GM04504 (cell line): ENCODE measurements at places on chromosomes 1 and 21.
A peak's percentile ranks its signal among the peaks of the same experiment; 100 is the strongest.

DNA sequence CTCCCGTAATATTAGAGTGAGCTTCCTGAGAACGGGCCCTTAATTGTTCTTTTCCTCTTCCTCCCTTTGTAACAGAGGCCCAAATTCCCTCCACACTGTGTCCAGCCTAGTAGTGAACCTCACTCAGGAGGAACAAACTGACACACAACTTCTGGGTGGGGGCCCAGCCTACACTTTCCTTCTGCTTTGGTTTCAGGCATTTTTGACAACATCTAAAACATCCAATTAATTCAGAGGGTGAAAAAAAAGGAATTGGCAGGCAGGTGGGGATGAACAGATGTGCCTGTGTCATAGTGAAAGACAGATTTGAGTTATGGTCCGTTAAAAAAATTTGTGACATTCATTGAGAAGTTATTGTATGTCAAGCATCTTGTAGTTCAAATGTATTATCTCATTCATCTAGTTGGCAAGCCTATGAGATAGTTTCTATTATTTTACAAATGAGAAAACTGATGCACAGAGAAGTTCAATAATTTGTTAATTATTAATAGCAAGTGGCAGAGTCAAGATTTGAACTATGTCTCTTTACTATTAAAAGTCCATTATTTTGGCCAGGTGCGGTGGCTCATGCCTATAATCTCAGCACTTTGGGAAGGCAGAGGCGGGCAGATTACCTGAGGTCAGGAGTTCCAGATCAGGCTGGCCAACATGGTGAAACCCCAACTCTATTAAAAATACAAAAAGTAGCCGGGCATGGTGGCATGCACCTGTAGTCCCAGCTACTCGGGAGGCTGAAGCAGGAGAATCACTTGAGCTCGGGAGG is 41.6 kb upstream of the LRIG2 start:
- DNase-seq = no peak

DNA sequence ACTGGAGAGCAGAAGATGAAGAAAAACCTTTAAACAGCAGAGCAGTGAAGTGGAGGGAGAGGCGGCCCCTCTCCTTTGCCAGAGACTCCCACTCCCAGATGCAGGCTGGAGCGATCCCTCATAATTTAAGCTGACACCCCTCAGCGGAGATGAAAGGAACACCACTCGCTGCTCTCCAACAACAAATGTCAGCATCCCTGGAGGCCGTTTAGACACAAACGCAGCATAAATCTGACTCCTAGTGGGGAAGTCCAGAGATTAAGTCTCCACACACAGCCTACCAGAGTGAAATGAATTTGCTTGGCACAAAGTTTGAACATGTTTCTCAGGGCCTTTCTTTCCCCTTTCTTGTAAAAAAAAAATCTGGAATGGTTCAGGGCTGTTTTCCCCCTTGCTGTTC is 137.8 kb downstream of the LMX1A start:
- DNase-seq = no peak

GRCh38 chr1:110057963-110058518 is 12.4 kb downstream of the ALX3 start:
- no peak for DNase-seq

DNA sequence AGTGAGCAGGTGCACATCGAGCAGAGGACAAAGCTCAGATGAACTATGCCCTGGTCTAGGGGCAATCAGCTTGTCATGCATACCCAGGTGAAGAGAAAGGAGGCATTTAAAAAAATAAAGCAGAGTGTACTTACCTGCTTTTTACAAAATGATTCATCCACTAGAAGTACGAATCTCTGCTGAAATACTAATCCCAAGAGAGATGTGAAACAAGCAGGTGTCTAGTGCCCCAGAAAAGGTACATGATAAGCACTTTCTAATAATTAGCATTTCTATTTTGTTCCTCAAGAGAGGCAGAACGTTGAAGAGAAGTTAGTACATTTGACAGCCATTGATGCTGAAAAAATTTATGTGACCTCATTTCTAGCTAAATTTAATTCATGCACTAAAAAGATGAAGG is 31.1 kb downstream of the CHODL start:
- DNase-seq = no peak

DNA sequence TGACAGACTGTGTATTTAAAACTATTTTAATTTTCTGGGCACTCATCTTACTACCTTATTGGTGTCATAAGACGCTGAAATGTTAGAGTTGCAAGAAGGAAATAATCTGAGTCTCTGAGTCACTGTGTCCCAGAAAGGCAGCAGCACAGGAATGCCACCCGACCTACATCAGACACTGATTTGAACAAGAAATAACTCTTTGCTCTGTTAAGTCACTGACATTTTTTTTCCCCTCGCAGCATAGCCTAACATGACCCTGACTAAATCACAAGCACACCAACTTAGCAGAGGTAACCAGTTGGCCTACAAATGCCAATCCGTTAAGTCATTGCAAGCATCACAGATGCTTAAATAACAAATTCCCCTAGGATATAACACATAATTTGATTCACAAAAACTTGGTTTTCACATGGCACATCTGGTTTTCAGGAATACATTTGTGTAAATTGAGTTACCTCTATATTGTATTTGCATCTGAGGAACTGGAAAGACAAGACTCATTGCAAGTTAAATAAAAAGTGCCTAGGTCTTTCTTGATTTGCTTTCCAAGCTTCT is 349.1 kb downstream of the SEC16B start:
- no peak for DNase-seq

DNA sequence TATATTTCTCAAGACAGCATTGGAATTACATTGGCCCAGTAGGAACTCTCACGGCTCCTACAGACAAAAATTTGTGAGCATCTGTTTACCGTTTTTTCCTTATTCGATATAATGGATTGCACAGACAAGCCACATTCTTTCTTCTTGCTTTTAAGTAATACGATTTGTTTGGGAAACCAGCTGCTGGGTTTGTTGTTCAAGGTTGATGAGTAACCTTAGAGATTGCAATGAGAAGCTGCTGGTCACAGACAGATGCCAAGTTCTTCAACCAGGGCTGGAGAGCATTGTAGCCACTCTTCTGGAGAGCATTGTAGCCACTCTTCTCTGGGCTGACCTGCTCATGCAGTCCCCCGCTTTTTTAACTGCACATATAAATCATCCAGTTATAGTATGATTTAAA is 1.4 kb upstream of the MIA3 start:
- DNase-seq = peak; percentile 87

DNA sequence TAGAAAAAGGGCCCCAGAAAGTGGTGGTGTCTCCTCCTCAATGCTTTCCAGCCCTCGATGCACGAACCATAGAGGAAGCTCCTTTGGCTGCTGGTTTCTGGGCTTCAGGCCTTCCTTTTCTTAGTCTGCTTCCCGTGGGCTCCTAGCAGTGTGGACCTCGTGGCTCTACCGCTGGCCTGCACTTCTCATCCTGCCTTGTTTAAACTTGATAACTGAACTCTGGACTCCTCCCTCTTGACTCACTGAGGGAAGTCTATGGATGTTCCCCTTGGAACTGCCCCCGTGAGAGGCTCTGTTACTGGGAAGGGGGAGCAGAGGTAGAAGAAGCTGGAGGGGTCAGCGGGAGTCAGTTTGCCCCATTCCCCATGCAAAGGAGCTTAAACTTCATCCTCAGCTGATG is 75.3 kb upstream of the WDR26 start:
- no peak for DNase-seq

DNA sequence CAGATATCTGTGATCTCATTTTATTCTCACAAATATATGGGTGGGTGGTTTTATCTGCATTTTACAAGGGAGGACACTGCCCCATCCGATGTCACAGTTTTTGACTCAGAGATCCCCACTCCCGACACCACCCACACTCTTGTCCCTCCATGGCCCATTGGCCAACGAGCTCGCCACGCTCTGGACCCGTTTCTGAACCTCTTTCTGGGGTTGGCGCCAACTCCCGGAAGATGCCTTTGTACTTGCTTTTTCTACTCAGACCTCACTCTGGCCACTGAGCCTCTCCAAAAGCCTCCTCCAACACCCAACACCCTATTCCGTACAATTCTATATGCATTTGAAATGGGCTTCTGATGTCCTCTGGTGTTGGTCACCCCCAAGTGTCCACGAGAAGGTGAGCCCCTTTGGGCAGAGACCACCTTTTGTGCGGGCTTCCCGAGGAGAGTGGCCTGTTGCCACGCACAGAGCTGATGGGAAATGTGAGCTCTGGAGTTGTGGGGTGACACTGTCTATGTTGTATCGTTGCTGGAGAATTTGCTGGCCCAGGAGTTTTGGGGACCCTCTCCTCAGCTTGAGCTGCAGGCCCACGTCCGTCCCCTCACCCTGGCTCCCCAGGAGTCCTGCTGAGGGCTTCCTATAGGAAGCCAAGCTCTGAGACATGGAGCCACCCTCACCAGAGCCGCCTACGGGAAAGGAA is 366.9 kb upstream of the VAMP3 start:
- DNase-seq = no peak

DNA sequence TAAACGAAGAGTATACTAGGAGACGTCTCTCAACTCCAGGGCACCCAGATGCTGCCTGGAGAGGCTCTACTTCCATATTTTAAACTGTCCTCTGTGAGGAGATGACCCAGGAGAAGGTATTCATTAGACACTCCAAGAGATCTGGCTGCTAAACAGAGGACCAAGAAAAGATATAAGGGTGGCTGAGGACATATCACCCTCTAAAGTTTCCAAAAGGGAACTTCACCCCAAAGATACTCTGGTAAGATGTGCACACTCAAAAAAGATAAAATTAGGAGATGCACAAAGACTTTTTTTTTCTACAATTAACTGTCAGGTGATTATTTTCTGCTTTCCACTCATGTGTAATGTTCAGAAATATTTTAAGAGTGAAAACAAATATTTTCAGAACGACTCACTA is 1.4 kb downstream of the ZNF670 start:
- DNase-seq = no peak

GRCh38 chr1:118949315-118949714 is 38.8 kb downstream of the TBX15 start:
- DNase-seq = peak; percentile 67

DNA sequence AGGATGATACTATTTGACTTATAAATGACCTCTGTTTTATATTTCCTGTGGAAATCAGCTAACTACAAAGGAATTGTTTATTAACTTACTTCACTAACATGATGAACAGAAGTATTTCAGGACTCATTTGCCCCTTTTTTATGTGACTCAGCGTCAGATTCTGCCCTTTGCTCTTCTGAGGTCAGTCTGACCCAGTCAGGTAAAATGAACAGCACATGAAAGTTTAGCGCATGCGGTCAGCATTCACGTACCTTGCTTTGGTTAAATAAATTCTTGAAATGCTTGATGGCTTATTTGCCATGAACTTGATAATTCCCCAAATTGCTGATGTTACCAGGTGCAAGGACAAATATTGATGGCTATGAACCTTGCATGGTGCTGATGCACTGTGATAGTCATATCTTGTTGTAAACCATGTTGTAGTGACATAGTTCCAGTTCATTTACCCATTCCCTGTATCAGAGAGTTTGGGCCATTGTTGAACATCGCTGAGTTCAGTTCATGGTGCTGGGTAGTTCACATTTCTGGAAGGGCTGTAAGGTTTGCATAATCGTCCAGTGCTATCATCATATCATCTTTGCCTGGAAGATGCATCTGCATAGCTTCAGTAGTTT is 133.4 kb downstream of the NFIA start:
- DNase-seq = no peak

GRCh38 chr1:110083866-110084226 is 13.4 kb upstream of the ALX3 start:
- no peak for DNase-seq

DNA sequence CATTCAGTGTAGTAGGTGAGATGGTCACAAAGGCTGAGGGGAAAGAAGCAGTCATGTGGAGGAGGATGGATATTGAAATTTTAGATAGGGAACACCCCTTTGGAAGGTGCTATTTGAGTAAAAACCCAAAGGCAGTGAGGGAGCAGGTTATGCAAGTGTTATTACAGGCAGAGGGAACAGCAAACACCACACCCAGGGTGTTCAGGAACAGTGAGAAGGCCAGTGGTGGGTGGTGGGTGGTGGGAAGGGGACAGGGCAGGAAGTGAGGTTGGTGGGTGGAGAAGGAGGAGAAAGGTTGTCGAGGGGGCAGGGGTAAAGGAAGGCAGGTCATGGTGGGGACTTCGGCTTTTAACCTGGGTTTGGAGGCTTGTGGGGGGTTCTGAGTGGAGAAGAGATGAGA is 39.2 kb upstream of the SCMH1 start:
- no peak for DNase-seq

- DNase-seq = no peak
These were observed 4.1 kb downstream of the CRYZ start for GRCh38 chr1:74728736-74729135.

GRCh38 chr1:145993618-145994390 is 2.6 kb downstream of the TXNIP start:
- DNase-seq = no peak

DNA sequence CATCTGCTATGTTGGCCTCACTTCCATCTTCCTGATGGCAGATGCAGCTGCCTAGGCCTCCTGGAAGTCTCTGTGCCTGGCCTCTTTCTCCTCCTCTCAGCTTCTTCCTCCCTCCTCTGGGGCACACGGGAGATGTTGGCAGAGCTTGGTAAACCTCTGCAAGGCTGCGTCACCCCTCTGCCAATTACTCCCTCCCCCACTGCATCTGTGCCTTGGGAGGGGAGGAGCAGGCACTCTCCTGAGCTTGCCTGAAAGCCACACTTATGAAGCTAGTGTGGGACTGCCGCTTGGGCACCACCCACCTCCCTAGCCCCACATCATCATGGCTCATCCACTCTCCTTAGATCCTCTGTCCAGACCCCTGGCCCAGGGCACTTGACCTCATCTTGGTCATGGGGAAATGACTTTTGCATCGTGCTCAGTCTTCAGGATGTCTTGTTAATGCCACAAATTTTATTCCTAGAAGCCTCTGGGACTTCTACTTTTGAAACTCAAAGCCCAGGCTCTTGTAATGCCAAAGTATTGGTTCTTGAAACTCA is 7.3 kb upstream of the TMEM51 start:
- no peak for DNase-seq

DNA sequence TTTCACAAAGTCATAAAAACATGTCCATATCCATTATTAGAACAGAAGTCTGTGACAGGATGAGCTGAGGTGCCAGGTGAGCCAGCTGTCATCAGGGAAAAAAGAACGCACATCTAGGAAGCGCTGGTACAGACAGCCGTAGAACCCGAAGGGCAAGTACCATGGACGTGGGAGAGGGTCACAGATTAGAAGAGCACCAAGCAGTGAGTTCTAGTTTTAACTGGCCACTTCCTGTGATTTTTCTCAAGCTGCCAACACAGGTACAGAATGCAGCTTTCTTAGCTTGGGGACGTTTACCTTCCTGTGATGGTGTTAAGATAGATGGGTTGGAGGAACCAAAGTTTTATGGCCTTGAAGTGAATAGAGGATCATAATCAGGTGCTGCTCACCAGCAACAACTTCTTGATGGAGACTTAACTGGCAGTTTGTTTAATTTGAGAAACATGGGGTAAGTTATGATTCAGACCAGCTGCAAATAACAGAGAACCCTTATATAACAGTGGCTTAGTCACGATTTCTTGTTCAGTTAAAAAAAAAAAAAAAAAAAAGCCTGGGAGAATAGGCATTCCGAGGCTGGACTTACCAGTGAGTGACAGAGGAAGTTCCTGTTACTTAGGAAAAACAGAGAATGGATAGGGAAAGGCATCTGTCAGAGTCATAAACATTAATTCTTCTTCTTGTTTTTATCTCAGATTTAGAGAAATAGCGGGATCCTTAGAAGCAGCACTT is 30.9 kb downstream of the AGT start:
- peak; percentile 43 for DNase-seq
